Anterior cingulate cortex (tissue), 58 donors: ENCODE measurements at places on chromosomes 6 and 20.

- DNase-seq: no peak
Observed at GRCh38 chr20:61387204-61387953, 135.3 kb downstream of the CDH4 start.

GRCh38 chr20:19683188-19683587 lies 74.9 kb upstream of the RIN2 start:
- DNase-seq: no peak

GRCh38 chr6:30130887-30131862 lies 4.8 kb upstream of the TRIM40 start:
- peak; percentile 41 for DNase-seq

- no peak for DNase-seq
Observed at GRCh38 chr6:41713650-41714291, 21.6 kb downstream of the TFEB start.

- no peak for DNase-seq
Observed at GRCh38 chr6:140018588-140018987, 644.1 kb upstream of the CITED2 start.

- no peak for DNase-seq
Observed at GRCh38 chr6:36694616-36695015, 3.0 kb upstream of the RAB44 start.

DNA sequence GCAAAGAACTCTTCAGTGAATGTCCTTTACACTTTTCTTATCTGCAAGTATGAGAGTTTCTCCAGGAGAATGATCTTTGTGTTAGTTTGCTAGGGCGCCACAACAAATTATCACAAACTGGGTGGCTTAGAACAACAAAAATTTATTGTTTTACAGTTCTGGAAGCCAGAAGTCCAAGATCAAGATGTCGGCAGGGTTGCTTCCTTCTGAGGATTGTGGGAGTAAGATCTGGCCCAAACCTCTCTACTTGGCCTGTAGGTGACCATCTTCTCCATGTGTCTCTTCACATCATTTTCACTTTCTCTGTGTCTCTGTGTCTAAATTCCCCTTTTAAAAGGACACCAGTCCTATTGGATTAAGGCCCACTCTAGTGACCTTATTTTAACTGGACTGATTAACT lies 103.0 kb downstream of the ADTRP start:
- no peak for DNase-seq

DNA sequence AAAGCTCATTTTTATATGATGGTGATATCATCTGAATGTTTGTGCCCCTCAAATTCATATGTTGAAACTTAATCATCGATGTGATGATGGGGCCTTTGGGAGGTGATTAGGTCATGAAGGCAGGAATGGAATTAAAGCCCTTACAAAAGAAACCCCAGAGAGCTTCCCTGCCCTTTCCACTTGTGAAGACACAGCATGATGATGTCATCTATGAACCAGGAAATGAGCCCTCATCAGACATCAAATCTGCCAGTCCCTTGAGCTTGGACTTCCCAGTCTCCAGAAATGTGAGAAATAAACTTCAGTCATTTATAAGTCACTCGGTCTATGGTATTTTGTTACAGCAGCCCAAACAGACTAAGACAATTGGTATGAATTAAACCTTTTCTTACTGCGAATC lies 153.1 kb downstream of the MYB start:
- DNase-seq: no peak

DNA sequence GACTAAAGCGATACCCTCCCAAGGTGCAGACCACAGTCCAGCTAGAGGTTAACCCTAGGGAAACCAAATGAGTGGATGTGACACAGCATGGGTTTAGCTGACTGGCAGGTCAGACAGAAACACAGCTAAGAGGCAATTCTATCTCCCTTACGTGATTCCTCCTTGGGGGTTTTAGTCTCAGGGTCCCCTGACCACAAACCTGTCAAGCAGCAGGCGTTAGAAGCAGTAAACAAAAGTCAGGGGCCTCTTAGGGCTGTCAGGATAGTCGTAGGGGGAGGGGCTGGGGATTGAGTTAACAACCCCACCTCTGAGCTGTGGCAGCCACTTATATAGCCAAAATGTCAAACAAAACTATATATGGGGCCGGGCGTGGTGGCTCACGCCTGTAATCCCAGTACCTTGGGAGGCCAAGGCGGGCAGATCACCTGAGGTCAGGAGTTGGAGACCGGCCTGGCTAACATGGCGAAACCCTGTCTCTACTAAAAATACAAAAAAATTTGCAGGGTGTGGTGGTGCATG lies 13.6 kb downstream of the KCNK5 start:
- DNase-seq: no peak

- no peak for DNase-seq
Observed at GRCh38 chr6:155158030-155158843, 105.6 kb upstream of the CLDN20 start.

- no peak for DNase-seq
Observed at GRCh38 chr6:90805619-90806155, 218.8 kb upstream of the MAP3K7 start.

- no peak for DNase-seq
Observed at GRCh38 chr20:59706400-59706693, 102.0 kb downstream of the PHACTR3 start.

DNA sequence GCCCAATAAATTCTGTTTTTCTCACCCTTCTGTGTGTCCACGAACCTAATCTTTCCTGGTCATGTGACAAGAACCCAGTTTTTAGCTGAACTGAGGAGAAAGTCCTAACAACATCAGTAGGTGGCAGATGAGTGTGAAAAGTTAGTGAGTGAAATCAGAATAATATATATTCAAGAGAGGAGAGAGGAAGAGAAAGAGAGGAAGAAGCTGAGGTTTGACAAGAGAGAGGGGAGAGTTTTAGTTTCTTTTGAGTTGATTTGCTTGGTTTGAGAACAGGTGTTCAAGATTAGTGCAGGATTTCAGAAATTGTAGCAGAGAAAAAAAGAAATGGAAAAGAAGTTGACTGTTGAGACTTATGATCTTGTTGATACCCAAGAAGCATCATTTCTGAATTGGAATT lies 930.5 kb upstream of the FLRT3 start:
- no peak for DNase-seq
